ENCODE measurements at places on chromosomes 2 and 18. TPM values are rescaled to one million over a fixed set of nuclear protein-coding genes. Genes with fewer than 3 reads are reported as not detected.

The IL36B gene
- not detected for total RNA-seq

GRCh38 chr2:86284987-86285386, 52.4 kb downstream of the REEP1 start:
- DNase-seq, result no peak

The CD226 gene
- total RNA-seq, result 0.99 TPM

GRCh38 chr2:182228741-182229140, 198.1 kb downstream of the PDE1A start:
- peak; percentile 41 for DNase-seq

The KHK gene
- 1.7 TPM for total RNA-seq

DNA sequence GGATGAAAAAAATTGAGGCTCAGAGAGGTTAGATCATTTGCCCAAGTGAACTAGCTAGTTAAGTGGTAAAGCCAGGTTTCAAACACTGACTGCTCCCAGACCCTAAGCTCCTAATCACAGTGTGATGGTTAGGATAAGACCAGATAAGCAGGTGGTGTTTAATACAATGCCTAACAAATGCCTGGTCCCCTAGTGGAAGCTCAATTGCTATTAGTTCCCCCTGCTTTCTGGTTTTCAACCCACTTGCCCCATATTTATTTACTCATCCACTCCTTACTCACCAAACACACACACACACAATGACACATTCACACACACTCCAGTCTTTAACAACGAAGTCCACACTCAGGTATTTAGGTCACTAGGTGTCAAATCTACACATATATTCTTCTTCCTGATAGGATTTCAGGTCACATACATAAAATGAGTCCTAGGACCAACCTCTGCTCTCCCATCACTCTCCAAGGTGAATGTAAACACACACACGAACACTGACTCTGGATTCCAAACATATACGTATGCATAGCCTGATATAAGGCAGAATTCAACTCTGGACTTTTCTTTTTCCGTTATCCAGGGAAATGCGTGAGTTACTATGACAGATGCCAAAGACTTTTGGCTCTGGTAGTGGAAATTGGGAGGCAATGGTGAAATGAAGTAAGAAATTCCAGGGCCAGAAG, 73.6 kb upstream of the TSPYL6 start:
- peak; percentile 80 for DNase-seq

DNA sequence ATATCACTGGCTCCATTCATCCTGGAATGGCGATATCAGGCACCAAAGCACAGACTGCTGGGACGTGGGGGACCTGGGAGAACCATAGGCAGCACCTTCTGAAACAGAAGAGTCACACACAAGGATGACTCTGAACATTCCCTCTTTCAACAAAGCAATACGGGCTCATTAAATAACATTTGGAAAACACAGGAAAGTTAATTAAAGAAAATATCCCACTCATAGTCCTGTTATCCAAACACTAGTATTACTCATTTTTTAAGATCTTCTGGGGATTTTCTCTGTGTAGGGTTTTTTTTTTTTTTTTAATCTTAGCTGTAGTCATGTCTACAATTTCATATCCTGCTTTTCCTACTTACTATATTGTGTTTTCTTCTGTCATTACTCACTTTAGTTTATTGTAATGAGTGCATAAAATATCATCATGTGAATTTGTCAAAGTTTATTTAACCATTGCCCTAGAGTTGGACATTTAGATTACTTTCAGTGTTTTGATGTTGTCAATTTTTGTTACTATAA, 70.0 kb upstream of the SP3 start:
- no peak for DNase-seq

GRCh38 chr18:64720781-64721464, 572.0 kb upstream of the LINC00305 start:
- DNase-seq, result no peak

DNA sequence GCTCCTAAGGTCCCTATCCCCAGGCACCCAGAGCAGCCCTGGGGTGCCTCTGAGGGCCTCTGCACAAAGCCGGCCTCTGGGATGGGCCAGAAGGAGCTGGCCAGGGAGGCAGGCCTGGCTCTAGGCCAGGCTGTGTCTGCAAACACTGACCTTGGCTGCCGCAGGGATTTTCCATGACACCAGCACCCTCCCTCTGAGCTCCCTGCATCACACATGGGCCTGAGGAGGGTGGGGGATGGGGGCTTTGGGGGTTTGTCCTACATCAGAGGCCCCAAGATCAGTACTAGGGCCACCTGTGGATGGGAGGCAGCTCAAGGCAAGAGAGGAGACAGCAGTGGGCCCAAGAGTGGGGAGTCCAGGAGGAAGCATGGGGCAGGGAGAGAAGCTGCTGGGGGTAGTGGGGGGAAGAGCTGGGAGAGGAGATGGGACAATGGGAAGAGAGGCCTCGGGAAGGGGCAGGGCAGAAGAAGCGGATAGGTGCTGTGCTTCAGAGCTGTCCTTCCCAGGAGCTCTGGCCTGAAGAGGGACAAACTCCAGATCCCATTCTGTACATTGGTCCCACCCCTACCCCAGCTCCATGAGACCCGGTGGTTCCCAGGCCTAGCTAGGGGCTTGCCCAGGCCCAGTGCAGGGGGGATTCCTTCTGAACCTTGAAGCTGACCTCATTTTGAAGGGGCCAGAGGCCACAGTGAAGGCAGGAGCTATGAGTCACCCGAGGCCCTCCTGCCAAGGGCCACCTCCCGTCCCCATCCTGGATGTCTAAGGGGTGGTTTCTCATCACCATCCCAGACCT, 28.0 kb downstream of the KCNK3 start:
- DNase-seq, result peak; percentile 93

DNA sequence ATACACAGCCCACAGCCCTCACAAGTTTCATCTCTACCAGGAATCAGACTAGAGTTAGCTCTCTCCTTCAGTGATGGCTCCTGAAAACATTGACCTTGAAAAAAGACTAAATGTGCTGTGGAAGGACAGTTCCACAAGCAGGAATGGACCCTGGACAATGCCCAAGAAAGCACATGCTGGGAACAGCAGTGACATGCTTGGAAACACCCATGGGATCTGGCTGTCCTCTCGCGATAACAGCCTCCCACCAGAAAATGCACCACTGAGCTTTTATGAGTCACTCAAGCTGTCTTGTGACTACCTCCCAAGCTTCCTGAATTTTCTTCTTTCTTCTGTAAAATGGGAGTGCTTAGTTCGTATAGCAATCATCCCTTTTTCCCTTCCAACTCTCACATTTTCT, 269.2 kb downstream of the LRATD1 start:
- no peak for DNase-seq

The CDH7 gene
- not detected for total RNA-seq

The TMEM17 gene
- total RNA-seq, result 4.4 TPM

DNA sequence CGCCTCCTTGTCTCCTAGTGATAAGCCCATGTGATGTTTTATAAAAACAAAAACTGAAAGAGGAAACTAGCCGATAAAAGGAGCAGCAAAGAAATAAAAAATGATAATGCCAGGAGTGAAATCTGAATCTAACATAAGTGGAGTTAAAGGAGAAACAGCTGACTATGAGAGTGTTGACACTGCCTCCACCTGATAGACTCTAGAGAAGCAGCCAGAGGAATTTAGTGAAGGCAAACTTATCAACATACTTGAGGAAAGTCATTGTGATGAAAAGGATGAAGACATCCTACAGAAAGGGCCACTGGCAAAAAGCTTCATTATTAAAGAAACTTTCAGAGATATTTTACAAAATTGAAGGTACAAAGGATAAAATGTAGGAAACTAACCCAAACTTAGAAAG, 1.9 kb downstream of the M1AP start:
- no peak for DNase-seq

GRCh38 chr2:72932045-72932740, 14.9 kb downstream of the EMX1 start:
- peak; percentile 15 for DNase-seq

GRCh38 chr2:169185711-169186110, 116.3 kb downstream of the DHRS9 start:
- no peak for DNase-seq

The ST6GAL2 gene
- total RNA-seq, result 0.09 TPM

DNA sequence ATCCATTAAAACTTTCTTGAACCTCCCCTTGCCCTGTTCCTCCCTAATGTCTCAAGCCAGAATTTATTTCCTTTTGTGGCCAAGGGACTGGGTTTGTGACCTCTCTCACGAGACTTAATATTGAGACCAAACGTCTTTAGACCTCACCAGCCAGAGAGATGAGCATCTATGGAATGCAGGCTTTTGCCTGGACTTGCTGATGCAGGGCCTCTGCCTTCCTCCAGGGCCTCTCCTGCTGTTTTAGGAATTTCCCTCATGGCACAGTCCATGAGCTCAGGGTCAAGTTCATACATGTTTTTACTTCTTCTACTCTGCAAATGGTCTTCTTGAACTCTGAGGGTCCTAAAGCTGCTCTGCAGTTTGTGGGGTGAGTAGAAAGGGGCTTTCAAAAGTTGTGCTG, 22.3 kb downstream of the IL1B start:
- DNase-seq, result peak; percentile 52

The SLC8A1 gene
- total RNA-seq, result 112 TPM

DNA sequence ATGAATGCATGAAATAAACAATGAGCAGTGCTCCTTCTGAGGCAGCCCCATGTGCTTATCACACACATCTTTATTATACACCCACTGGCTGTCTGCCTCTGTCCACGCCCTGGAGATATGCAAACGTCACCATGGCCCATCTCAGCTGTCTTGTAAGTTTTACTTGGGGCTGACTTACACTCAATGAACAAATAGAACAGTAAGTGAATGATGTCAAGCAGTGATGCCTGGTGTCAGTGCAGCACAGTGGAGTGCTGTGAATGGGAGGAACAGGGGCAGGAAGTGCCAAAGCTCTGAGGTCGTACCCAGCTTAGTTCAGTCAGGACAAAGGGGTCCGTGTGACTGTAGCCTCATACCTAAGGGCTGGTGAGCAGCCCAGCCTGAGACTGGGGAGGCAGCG, 659.5 kb upstream of the HS6ST1 start:
- no peak for DNase-seq

The OTOS gene
- not detected for total RNA-seq

The DSG1 gene
- not detected for total RNA-seq

GRCh38 chr18:56902653-56903052, 244.2 kb upstream of the BOD1L2 start:
- no peak for DNase-seq

The NT5C1B gene
- total RNA-seq, result not detected

DNA sequence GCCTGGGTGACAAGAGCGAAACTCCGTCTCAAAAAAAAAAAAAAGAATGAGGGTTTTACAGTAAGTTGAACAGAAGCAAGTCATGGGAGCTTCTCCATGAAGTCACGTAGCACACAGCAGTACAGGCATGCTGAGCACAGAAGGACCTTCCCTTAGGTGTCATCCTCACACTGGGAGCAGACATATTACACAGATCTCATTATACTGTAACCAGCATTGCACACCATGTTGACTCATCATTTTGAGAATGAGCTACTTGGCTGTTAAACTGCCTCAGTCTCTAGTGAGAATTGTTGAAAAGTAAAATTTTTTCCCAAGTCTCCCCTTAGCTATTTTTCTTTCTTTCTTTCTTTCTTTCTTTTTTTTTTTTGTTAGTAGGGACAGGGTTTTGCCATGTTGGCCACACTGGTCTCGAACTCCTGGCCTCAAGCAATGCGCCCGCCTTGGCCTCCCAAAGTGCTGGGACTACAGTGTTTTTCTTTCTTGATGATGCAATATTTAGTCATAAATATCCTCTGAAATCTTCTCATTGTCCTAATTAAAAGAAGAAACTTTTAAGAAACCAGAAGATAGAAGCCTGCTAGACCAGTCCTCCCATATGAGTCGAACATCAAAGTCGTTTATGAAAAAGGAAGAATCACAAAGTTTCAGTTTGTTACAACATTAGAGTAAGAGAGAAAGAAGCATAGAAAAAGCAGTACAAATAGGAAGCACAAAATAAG, 37.9 kb upstream of the PPP1CB start:
- peak; percentile 41 for DNase-seq

The CCDC74B gene
- total RNA-seq, result 9.7 TPM

The IL1RN gene
- 1.1 TPM for total RNA-seq

- DNase-seq, result peak; percentile 30
Observed at GRCh38 chr2:52145005-52145404, 1113.1 kb upstream of the NRXN1 start.

The MEX3C gene
- total RNA-seq, result 44.2 TPM

The KCNIP3 gene
- total RNA-seq, result 2.9 TPM

- no peak for DNase-seq
Observed at GRCh38 chr2:176935543-176936102, 277.0 kb upstream of the HNRNPA3 start.

DNA sequence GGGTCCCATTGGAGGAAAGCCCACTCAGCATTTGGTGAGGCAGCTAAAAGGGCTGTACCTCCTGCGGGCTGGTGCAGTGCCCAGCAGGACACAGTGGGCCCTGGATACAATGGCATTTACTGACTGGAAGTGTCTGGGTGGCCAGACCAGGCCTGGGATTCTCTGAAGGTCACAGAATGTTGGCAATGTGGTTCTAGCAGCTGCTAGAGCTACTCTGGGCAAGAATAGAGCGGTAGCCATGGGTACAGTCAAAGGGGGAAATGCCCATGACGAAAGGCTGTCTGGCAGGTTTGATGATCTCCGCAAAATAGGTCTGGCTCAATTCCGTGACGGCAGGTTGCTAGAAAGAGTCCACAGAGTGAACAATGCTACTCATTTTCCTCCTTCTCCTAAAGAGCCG, 241.8 kb downstream of the AFF3 start:
- DNase-seq, result no peak

- peak; percentile 56 for DNase-seq
Observed at GRCh38 chr18:8982416-8983183, 119.9 kb upstream of the NDUFV2 start.

The COLEC11 gene
- 0.09 TPM for total RNA-seq

DNA sequence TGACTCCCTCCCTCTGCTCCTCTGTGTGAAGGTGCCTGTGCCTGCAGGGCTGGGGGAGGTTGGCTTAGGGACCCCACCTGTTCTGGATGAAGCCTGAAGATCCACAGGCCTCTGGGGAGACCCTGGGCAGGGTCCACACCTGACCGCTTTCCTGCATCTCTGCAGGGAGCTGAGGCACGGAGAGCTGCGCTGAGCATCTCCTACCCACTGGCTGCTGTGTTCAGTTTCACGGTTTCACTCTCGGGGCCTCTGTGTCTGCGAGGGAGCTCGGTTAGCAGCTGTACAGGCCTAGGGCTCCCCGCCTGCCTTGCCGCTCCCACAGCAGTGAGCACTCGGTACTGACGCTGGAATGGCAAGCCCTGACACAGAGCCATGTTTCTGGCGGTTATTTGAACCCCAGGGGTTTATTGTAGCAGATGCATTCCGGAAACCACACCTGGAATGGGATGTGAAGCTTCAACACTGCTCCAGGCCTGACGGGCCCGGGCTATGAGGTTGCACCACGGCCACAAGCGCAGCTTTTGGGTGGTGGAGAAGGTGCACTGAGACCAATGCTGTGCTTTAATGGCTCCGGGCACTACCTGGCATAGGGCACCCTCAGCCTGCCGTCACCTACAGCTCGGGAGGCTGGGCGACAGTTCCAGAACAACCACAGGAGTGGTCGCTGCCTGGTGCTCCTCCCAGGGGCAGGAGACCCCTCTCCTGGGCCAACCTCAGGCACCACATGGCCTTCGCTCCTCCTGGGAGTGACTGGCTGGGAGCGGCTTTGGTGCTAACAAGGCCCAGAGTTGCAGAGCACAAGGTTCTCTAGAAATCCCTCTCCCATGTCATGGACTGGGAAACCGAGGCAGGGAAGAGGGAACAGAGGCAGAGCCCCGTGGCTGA, 257.9 kb downstream of the NDUFA10 start:
- no peak for DNase-seq

Data from fibroblast of the aortic adventitia (primary cell).